Right ventricle myocardium inferior (tissue), 1 donor: ENCODE measurements at places on chromosomes 13 and 19. TPM values are rescaled to one million over a fixed set of nuclear protein-coding genes. Genes with fewer than 3 reads are reported as not detected.

The KLK12 gene
- not detected for total RNA-seq

The CNN1 gene
- total RNA-seq = 174 TPM

The ERFL gene
- total RNA-seq = not detected

The GPC6 gene
- total RNA-seq = 2.6 TPM

The WDR88 gene
- total RNA-seq = not detected

The ZNF585A gene
- 10.3 TPM for total RNA-seq

The SULT2A1 gene
- not detected for total RNA-seq

The FBXO27 gene
- 15.1 TPM for total RNA-seq

The KIR2DL3 gene
- not detected for total RNA-seq

The CLIP3 gene
- total RNA-seq = 3.6 TPM

The ZNF431 gene
- total RNA-seq = 13.1 TPM

The COQ8B gene
- 37.4 TPM for total RNA-seq

The PRODH2 gene
- not detected for total RNA-seq

The TMPRSS9 gene
- not detected for total RNA-seq

The CGB5 gene
- total RNA-seq = not detected

The GJA3 gene
- total RNA-seq = 17.9 TPM

The CGB1 gene
- not detected for total RNA-seq

The GPR12 gene
- total RNA-seq = 0.19 TPM

The MED26 gene
- 6.1 TPM for total RNA-seq

The SLC25A41 gene
- 0.16 TPM for total RNA-seq
